ENCODE measurements at places on chromosomes 3 and 15. TPM values are rescaled to one million over a fixed set of nuclear protein-coding genes. Genes with fewer than 3 reads are reported as not detected.

FSD2 gene
- not detected for total RNA-seq

SLCO2A1 gene
- total RNA-seq = 0.02 TPM

AQR gene
- total RNA-seq = 13.9 TPM

RAB6B gene
- 1.5 TPM for total RNA-seq

CALML4 gene
- total RNA-seq = 1.7 TPM

ADAMTSL3 gene
- 0.17 TPM for total RNA-seq

PTX3 gene
- total RNA-seq = 1.5 TPM

SLC27A2 gene
- total RNA-seq = not detected

DNA sequence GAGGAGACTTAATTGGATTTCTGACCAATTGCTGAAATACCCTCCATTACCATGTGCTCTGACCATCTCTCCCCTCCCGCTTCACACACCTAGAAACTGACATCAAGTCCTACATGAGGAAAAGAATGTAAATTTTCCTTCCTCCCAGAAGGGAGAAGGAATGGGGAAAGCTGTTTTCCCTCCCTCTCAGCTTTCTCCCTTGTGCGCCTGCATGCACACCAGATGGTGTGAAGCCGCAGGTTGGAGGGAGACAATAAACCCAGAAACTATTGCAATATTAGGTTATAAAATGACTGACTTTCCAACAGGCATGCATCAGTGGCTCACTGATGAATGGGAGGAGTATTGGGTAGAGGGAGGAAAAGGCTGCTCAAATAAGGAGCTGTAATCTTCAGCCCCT is 50.9 kb downstream of the MB21D2 start:
- DNase-seq = no peak

- no peak for DNase-seq
Measured at GRCh38 chr15:31327669-31328427, 1.2 kb downstream of the KLF13 start.

- DNase-seq = no peak
Measured at GRCh38 chr3:119586733-119587172, 7.5 kb downstream of the ADPRH start.

DNA sequence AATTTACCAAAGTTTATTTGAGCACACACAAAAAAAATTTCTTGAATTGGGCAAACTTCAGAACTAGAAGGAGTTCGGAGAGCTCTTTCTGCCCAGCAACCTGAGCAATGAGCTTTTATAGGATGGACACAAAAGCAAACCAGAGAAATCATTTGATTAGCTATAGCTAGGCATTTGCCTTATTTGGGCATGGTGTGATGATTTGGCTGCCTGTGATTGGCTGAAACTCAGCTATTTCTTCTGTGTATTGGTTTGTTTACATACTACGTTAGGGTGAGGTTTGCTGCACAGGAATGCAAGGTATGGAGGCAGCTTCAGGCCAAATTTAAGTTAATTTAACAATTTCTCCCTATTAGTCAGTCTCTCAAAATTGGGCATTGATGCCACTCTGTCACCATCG is 65.1 kb downstream of the NEK11 start:
- peak; percentile 38 for DNase-seq

DNA sequence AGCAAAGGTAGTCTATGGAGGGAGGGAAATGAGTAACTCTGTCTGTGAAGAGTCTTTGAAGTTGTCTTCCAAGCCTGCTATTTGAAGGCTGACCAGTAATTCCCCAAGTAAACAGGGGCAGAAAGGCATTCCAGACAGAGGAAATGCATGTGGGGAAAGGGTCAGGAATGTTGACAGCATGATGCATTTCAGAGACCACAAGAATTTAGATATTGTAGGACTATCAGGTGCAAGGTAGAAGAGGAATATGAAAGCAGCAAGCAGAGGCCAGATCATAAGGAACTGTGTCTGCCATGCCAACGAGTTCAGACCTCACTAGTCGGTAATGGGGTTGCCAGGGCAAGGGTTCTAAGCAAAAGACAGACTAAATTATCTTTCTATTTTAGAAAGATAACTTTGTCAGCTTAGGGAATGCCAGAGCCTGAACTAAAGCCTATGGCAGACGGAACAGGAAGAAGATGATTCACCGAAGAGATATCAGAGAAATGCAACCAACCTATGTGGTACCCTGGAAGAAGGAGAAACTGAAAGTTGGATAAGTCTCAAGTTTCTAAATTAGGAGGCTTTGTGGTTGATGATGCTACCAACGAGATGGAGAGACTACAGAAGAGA is 327.0 kb upstream of the RORA start:
- peak; percentile 60 for DNase-seq

GRCh38 chr3:135041601-135042000 is 246.5 kb downstream of the EPHB1 start:
- DNase-seq = peak; percentile 56

- no peak for DNase-seq
Measured at GRCh38 chr3:131802029-131802428, 232.8 kb downstream of the CPNE4 start.

DNA sequence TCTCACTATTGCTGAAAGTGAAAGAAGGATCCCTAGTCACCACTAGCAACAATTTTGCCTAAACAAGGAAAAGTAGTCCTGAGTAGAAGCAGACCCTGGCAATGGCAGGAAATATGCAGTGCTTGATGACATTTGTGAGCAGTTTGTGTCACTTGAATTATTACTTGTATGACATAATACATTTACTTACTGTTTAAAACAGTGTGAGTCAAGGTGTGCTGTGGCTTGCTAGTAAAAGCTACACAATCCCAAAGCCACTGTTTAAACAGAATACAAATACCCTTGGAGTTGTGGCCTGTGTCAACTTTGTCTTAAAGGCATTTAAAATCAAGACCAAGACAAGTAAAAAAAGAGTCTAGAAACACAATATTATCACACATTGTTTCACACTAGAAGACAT is 775.4 kb downstream of the ROBO1 start:
- no peak for DNase-seq

DNA sequence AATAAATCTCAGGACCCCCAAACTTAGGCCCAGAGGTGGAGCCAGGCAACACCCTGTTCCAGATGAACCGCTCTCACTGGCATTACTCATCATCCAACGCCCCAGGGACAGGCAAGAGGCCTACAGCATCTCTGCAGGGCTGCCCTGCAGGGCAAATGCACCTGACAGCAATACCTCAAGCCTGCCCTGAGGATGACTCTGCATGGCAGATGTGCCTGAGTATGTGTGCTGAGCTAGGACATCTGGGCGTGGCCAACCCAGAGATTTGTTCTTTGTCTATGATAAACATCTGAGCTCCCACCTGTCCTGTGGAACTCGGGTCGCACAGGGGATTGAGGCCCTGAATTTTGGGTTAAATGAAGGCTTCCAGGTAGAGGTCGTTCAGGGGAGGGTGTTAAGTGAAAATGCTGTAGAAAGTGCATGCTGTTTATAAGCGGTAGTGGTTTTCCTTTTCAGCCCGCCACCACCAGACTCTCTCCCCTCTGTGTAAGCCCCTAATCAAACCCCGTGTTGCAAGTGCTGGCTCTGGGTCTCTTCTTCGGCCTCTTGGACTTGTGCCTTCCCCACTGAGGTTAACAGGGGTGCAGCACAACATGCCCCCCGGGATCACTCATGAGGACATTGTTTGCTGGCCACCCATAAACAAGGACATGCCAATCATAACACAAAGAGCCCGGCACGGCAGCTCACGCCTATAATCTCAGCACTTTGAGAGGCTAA is 92.3 kb downstream of the ATP10A start:
- DNase-seq = no peak

GRCh38 chr3:21876782-21877181 is 125.8 kb upstream of the ZNF385D start:
- no peak for DNase-seq

DNA sequence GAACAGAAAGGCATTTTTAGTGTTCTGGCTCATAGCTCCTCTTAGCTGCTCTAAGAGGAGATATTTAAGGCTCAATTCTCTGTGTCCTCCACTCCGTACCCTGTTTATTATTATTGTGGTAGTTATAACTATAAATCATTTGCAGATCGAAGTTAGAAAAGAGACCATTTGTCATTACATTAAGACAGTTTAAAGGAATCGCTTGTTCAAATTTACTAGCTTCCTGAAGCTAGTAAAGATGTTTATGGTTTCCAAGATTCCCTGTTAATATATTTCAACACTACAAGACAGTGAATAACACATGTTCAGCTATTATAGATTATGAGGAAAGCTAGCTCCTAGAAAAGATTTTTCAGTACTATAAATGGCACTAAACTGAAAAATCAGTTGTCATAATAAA is 12.6 kb downstream of the ATXN7 start:
- DNase-seq = no peak

DNA sequence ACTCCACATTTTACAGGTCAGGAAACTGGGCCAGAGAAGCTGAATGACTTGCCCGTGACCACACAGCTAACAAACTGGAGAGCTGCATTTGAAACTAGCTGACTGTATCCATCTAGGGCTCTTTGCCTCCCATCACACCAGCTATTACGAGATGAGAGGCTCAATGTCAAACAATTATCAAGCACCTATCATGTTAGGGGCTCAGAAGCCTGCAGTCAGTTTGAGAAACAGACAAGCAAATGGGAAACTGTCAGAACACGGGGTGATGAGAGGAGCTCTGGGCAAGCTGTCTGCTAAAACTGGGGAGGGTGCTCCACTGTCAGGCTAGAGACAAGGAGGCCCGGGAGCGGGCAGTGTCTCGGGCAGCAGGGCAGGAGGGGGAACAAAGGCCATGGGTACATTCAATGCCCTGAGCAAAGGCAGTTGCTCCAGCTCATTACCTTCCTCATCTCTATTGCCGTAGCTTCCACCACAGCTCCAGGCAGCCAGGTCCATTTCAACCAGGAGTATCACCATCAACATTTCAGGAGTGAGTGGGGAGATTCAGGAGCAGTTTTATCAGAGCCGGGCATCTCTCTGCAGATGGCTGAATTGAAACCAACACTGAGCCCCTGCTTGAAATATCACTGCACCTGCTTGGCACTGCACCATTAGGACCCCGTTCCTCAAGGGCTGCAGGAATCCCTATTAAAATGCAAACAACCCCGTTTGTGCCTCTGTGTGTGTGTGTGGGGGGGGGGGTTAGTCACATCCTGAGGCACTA is 122.6 kb downstream of the RAB11A start:
- no peak for DNase-seq

DNA sequence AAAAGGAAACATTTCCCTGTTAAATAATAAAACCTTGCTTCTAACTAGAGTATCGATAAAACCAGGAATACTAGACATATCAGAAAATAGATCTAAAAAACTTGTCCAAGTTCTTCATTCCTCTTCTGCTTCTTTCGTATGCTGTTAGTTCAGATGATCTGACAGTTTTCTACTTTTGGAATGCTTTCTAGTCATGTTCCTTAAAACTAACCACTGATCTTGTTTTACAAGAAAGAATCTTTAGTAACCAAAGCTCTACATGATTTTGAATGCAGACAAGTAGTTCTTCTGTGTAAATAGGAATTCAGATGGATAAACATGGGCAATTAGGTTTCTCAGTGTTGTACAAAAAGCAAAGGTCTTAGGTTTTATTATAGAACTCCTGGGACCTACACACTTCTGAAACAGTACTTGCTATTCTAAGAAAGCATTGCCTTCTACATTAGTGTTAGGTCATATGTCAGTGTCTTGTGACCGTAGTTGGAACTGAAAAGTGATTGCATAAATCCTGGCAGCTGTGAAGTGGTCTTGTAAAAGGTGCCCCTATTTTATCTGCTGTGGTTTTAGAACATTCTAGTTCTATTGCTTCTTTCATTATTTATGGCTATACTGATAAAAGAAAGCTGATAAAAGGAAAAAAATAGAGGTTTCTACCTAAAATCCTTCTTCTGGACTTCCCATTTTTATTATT is 40.7 kb downstream of the SNRK start:
- DNase-seq = no peak

- DNase-seq = no peak
Measured at GRCh38 chr3:111238885-111239284, 167.3 kb downstream of the NECTIN3 start.

DNA sequence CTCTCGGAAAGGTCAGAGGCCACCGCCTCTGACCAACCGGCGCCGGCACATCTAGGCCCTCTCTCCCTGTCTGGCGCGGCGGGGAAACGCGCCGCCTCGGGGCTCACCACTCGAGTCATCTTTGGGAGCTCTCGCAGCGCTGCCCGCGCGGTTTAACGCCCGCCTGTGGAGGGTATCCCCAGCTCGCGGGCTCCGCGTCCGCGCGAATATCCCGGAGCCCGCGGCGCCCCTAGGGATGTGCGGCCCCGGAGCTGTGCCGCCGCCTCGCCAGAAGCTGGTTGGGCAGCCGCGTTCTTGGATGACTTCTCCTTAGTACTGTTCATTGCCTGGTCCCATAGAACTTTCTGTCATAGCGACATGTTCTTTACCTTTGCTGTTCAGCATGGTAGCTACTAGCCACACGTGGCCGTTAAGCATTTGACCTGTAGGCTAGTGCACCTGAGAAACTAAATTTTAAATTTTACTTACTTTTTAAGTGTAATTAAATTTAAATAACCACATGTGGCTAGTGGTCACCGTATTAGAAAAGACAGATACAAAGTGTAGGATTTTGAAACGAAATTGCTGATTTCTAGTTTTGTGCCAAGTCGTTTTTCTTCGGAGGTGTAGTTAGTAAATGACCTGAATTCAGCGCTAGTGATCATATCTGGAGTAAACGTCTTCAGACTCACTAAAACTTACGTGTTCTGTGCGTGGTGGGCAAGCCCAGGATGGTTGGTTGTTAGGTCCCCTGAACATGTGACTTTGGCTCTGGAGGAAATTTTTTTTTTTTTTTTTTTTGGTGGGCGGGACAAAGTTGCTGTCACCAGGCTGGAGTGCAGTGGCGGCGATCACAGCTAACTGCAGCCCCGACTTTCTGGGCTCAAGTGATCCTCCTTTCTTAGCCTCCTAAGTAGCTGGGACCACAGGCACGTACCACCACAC is 835 bp downstream of the ARIH2 start:
- peak; percentile 37 for DNase-seq

GRCh38 chr3:129315998-129316247 is 37.3 kb downstream of the HMCES start:
- no peak for DNase-seq

- peak; percentile 29 for DNase-seq
Measured at GRCh38 chr15:85607842-85608241, 186.9 kb downstream of the KLHL25 start.

DNA sequence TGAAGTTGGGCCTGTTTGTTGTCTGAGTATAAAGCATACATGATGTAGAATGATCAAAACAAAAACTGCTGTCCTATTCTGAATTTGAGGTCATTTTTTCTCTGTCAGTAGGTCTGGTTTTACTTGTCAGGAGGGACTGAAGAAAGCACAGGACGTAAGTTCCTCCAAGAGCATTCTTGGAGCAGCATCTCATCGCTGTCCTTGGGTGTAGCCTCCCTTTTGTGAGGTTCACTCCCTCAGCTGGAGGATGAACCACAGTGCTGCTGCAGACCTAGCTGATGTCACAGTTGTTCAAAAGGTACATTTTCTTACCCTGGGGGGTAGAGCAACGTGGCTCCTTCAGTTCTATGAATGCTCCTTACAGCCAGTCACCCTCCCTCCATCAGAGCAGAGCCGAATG is 490.0 kb upstream of the TBL1XR1 start:
- DNase-seq = no peak

GRCh38 chr15:62740141-62741004 is 302.2 kb upstream of the TPM1 start:
- DNase-seq = no peak

- DNase-seq = no peak
Measured at GRCh38 chr3:78029775-78030174, 989.9 kb downstream of the ROBO2 start.

GRCh38 chr3:16908016-16908807 is 23.5 kb downstream of the PLCL2 start:
- DNase-seq = no peak

- DNase-seq = no peak
Measured at GRCh38 chr3:27596334-27596841, 112.2 kb upstream of the SLC4A7 start.
